ENCODE measurements at places on chromosomes 2 and 18.

- DNase-seq, result no peak
Measured at GRCh38 chr2:166881177-166881576, 7.1 kb upstream of the XIRP2 start.

GRCh38 chr2:88090446-88091283 lies 23.0 kb downstream of the SMYD1 start:
- no peak for DNase-seq

DNA sequence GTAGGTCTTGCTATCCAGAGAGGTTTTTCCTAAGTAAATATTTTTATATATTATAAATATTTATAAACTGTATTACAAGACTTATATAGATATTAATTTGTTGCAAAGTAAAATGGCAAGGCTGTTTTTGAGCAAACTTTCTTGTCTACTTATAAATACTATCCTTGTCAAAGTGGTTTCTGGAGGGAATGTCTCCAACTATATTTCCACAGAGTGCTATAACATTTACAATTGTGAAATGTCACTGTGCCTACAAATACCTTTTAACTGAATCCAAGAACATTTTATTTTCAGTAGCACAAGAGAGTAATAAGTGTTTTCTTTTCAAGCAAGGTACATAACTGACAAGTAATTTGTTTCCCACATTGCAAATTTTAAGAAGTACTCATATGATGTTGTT lies 256.8 kb downstream of the ZNF385B start:
- DNase-seq, result no peak

GRCh38 chr18:50749421-50749820 lies 70.4 kb downstream of the MRO start:
- no peak for DNase-seq

DNA sequence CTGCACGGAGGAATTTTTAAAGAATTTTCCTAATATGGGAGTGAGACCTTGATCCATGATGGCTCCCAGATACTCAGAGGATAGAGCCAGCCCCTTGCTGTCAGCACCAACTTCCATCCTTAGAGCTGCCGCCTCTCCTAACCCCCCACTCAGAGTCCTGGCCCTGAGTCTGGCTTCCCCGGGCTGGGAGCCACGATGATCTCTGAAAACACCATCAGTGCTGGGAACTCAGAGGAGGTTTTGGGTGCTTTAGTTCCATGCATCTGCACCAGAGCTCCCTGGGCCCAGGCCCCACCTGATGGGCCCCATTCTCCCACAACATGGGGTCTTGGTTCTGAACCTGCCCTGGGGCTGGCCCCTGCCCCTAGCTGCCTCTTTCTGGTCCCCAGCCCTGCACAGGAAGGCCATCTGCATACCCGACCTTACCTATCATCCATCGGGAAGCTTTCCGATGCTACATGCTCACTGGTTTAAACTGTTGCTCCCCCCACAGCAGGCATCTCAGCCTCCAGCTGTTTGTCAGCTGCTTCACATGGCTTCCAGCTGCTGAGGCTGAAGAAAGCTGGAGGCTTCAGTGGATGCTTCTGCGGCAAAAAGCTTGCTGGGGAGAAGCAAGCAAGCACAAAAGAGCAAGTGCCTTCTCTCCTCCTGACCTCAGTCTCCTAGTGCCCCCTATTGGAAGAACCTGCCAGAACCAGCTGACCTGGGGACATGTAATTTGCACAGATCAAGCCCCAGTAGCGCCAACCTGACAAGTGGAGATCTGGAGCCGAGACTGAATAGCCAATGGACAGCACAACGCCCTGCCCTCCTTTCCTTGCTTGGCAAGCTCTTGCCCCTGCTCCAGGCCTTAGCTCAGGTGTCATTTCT lies 24.2 kb upstream of the RHOB start:
- peak; percentile 88 for DNase-seq

GRCh38 chr18:48877941-48878340 lies 72.8 kb downstream of the SMAD7 start:
- no peak for DNase-seq

GRCh38 chr2:73886357-73886756 lies 6.5 kb upstream of the ACTG2 start:
- DNase-seq, result no peak

DNA sequence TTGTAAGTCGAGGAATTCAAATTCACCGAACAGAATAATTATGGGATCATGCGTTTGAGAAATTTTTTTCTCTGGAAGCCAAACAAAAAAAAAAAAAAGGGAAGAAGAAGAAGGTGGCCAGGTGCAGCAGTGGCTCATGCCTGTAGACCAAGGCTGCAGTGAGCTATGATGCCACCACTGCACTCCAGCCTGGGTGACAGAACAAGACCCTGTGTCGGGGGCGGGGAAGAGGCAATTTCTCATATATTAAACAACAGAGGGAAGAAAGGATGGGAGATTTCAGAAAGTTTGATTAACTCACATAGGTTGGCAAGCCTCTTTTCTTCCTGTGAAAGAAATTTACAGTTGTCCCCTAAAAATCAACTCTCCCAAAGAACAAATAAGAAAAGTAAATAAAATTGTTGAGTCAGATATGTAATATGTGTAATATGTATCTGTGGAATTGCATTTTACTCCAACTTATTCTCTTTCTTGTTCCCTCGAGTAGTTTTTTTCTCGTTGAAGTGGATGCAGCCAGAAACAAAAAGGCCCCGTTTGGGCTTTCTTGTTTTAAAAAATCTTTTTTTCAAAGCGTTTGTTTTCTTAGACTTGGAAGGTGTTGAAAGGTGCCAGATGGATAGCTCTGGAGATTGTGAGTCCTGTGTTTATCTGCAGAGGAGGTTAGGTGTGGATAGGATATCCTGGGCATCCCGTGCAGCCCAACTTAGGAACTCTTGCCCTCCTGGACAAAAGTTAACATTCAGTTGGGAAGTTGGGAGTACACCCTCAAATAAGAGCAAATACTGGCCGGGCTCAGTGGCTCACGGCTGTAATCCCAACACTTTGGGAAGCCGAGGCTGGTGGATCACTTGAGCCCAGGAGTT lies 25.4 kb upstream of the FMNL2 start:
- peak; percentile 5 for DNase-seq

DNA sequence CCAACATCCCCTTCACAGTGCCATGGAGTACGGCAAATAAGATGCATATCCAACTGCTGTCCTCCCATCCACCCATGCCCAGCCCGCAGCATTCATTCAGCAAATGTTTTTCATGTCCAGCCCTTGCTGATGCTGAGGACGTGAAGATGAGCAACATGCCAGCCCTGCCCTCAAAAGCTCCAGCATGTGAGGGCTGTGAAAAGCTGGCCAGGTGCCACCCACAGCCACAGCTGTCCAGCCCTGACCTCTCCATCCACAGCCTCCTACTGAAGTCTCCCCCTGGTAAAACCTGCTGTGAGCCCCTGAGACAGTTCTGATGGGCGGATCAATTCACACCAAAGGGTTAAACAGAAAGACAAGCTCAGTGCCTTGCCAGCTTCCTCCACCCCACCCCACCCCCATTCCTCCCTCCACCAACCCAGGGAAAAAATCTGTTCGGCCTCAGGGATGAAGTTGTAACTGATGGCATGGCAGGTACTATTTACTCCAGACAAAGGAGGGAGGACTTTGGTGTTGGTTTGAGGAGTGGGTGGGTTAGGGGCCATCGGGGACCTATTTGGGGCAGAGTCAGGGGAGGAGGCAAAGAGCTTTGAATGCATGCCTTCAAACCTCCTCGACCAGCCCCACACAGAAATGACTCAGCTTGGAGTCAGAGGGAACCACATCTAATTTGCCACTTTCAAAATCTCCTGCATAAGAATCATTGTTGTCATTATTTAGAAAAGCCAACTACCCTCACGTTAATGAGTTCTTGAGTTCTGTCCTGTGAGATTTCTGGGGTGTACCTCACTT lies 4.3 kb downstream of the ZBTB7C start:
- peak; percentile 65 for DNase-seq

DNA sequence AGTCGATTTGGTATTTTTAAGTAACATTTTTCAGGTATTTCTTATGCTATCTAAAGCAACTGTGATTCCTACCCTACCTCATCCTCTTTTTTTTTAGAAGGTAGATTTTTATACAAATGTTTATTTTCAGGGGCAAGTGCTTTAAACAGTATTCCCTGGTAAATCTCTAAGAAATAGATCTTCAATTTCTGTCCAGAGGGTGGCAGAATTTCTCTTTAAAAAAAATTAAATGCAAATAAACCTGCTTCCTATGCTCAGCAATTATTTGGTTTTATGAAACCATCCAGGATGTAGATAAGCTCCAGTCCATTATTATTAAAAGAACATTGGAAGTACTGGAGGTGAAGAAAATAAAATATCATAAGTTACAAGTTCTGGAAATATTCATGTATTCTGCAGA lies 191.9 kb downstream of the MYO3B start:
- peak; percentile 9 for DNase-seq

GRCh38 chr18:62771494-62772270 lies 56.3 kb downstream of the PHLPP1 start:
- DNase-seq, result no peak

DNA sequence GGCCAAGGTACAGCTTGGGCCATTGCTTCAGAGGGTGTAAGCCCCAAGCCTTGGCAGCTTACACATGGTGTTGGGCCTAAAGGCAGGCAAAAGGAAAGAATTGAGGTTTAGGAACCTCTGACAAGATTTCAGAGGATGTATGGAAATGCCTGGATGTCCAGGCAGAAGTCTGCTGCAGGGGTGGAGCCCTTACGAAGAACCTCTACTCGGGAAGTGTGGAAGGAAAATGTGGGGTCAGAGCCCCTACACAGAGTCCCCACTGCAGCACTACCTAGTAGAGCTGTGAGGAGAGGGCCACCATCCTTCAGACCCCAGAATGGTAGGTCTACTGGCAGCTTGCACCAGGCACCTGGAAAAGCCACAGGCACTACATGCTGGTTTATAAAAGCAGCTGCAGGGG lies 124.2 kb downstream of the RPIA start:
- no peak for DNase-seq

- DNase-seq, result no peak
Measured at GRCh38 chr2:165674780-165675179, 119.3 kb downstream of the GALNT3 start.

DNA sequence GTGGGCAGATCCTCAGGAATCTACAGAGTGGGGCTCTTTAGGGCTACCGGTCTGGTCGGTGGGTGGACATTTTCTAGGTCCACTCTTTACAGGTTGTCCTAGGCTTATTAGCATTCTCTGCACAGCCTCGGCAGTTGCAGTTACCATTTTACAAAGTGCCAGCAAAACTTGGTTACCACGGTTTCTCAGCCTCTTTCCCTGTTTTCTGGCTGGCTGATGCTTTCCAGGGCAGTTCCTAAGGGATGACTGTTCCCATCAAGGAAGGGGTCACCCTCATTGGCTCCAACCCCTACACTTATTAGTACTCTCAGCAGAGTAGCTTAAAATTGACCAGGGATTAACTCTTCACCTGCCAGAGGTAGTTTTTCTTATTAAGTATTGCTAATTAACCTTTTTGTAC lies 2.0 kb upstream of the AQP4 start:
- DNase-seq, result no peak

- DNase-seq, result no peak
Measured at GRCh38 chr2:25373269-25373981, 31.7 kb upstream of the DNMT3A start.

GRCh38 chr2:229454934-229455631 lies 184.0 kb upstream of the PID1 start:
- peak; percentile 51 for DNase-seq

GRCh38 chr18:73992242-73993022 lies 155.2 kb downstream of the FBXO15 start:
- DNase-seq, result no peak

DNA sequence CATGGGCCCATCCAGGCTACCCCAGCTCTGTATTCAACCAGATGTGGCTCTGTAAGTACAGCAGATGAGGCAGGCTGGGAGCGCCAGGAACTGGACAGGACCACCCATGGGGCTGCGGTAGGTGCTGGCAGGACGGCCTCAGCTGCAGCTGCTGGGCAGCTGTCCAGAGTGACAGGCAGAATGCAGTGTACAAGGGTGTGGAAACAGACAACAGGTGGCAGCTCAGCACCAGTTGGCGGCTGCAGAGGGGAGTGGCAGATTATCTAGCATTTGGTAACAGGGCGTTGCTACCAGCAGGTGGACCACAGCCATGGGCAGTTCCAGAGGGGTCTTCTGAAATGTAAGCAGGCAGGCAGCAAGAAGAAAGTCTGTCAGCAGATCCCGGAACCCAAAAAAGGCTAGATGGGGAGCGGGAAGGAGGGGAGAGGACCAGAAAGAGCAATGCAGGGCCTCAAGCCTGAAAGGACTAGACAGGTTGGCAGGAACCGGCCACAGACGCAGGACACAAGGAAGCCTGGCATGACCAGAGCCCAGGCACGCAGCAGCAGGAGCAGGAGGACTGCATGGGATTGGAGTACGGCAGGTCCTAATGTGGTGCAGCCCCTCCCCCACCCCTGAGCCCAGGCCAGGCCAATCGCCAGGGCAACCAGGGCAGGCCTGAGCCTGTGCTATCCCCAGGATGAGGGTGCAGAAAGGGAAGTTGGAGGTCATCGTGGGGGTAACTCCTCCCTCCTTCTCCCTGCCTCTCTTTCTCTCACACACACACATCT lies 24.7 kb downstream of the PKDCC start:
- DNase-seq, result peak; percentile 86

DNA sequence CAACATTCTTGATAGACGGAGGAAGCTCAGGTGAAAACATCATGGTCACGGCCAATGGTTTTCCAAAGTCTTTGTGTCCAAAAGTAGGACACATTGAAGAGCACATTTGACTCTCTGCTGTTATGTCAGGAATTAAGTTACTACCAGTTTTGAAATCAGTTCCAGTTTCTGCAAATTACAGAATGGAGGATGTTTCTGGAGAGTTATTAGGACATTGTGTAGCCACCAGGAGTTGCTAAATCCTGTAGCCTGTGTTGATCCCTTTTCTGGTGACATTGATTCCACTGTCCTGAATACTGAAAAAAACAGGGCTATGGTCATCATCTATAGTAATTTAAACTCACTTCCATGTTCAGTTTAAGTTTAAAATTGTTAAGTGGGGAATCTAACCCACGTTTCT lies 15.3 kb downstream of the UPP2 start:
- DNase-seq, result no peak

- DNase-seq, result no peak
Measured at GRCh38 chr2:174383796-174384195, 11.7 kb upstream of the SCRN3 start.

DNA sequence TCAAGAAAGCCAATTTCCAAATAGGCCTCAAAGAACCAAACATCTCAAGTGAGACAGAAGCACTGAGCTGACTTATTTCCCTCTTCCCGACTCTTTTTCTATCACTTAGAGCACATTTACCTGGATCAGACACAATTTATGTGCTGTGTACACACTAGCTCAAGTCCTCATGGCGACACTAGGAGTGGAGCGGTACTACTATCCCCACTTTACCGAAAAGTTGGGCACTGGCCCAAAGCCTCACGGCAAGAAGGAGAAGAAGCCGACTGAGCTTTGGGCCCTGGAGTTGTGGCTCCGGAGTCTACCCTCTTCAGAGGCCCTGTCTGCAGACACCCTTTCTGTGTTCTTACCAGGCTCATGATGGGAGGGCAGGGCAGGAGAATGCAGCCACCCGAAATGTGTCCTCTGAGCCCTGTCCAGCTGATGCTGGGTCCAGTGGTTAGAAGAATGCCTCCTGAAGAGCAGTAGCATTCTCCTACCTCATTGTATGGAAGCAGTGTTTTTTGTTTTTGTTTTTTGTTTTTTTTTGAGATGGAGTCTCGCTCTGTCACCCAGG lies 91.7 kb upstream of the CNGA3 start:
- no peak for DNase-seq

Measured in muscle of back (tissue), 13 donors.